IgD-negative memory B cell (primary cell): ENCODE measurements at places on chromosomes 6 and 20. TPM values are rescaled to one million over a fixed set of nuclear protein-coding genes. Genes with fewer than 3 reads are reported as not detected.

Gene TRIM10
- not detected for polyA plus RNA-seq

Gene B3GAT2
- polyA plus RNA-seq: 0.23 TPM

Gene ALDH8A1
- not detected for polyA plus RNA-seq

Gene ECT2L
- polyA plus RNA-seq: 0.23 TPM

Gene MLN
- polyA plus RNA-seq: not detected

Gene TREM2
- not detected for polyA plus RNA-seq

Gene PBOV1
- not detected for polyA plus RNA-seq

Gene TPD52L1
- not detected for polyA plus RNA-seq

Gene TMEM63B
- 2.8 TPM for polyA plus RNA-seq

Gene CPXM1
- polyA plus RNA-seq: 1.1 TPM

Gene SRMS
- 0.43 TPM for polyA plus RNA-seq

Gene NKX2-2
- not detected for polyA plus RNA-seq

Gene EEF1A2
- not detected for polyA plus RNA-seq

Gene FNDC11
- polyA plus RNA-seq: 2.5 TPM

Gene TRAPPC3L
- not detected for polyA plus RNA-seq

Gene C20orf144
- not detected for polyA plus RNA-seq

Gene SEL1L2
- not detected for polyA plus RNA-seq

Gene PRKN
- polyA plus RNA-seq: 0.55 TPM

Gene FBXO5
- polyA plus RNA-seq: 12.3 TPM

Gene LY6G6C
- polyA plus RNA-seq: not detected

Gene PSORS1C1
- 0.94 TPM for polyA plus RNA-seq

Gene DPPA5
- polyA plus RNA-seq: not detected

Gene TCP11
- not detected for polyA plus RNA-seq

Gene PTK6
- polyA plus RNA-seq: 1.3 TPM

Gene REM1
- not detected for polyA plus RNA-seq

Gene HLA-DOB
- polyA plus RNA-seq: 368 TPM

Gene ENPP3
- not detected for polyA plus RNA-seq

Gene CRISP2
- polyA plus RNA-seq: not detected

Gene MRPL18
- 108 TPM for polyA plus RNA-seq

Gene ZNF165
- polyA plus RNA-seq: 3.5 TPM

Gene FAM83C
- not detected for polyA plus RNA-seq

Gene ULBP3
- 1.1 TPM for polyA plus RNA-seq

Gene RHAG
- not detected for polyA plus RNA-seq

Gene AHI1
- 10.4 TPM for polyA plus RNA-seq

Gene BPIFB2
- polyA plus RNA-seq: not detected

Gene CASS4
- 0.34 TPM for polyA plus RNA-seq
